ENCODE measurements at places on chromosomes 13 and 19. TPM values are rescaled to one million over a fixed set of nuclear protein-coding genes. Genes with fewer than 3 reads are reported as not detected.

CEACAM6 gene
- 1.1 TPM for total RNA-seq

CACNA1A gene
- total RNA-seq = 0.88 TPM

TGFBR3L gene
- total RNA-seq = not detected

HIPK4 gene
- 0.06 TPM for total RNA-seq

TEX26 gene
- not detected for total RNA-seq

C2CD4C gene
- total RNA-seq = 1.6 TPM

SULT2A1 gene
- 0.41 TPM for total RNA-seq

Data from metanephros (tissue), 2 donors.